ENCODE measurements at places on chromosomes 2 and 18.

DNA sequence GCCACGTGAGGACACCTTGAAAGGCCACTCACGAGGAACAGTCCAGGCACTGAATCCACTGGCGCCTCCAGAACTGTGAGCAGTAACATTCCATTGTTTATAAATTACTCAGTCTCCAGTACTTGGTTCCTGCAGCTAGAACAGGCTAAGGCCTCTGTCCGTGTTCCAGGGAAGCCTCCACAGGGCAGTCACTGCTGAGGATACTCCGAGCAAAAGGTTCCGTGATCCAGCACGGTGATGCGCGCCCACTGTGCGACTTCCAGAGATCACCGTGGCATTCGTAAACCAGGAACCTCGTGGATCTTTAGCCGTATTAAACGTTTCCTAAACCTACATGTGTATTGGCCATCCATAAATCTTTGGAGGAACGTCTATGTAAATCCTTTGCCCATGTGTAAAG is 51.5 kb upstream of the SALL3 start:
- no peaks in the 10 kb centered on the region for H3K27me3 ChIP-seq
- no peaks in the 10 kb centered on the region for H3K36me3 ChIP-seq
- H3K4me1 ChIP-seq = no peaks in the 10 kb centered on the region

- no peak overlapping the region for H3K27ac ChIP-seq
- no peak overlapping the region for H3K4me3 ChIP-seq
- no peak for DNase-seq
Measured at GRCh38 chr18:79489899-79490625, 94.3 kb downstream of the NFATC1 start.

- H3K27me3 ChIP-seq = peaks cover 10% of the 10 kb centered on the region
- H3K4me3 ChIP-seq = no peak overlapping the region
- no peaks in the 10 kb centered on the region for H3K36me3 ChIP-seq
- DNase-seq = no peak
Measured at GRCh38 chr2:67528320-67528719, 131.2 kb downstream of the ETAA1 start.

GRCh38 chr18:8826971-8827370 is 121.6 kb downstream of the MTCL1 start:
- H3K36me3 ChIP-seq = peaks cover 2% of the 10 kb centered on the region
- H3K4me3 ChIP-seq = no peak overlapping the region
- H3K27me3 ChIP-seq = peaks cover 19% of the 10 kb centered on the region
- no peak for DNase-seq
- no peak overlapping the region for H3K27ac ChIP-seq
- H3K4me1 ChIP-seq = no peaks in the 10 kb centered on the region

GRCh38 chr18:51852681-51853080 is 487.3 kb upstream of the DCC start:
- no peak for DNase-seq
- H3K4me1 ChIP-seq = no peaks in the 10 kb centered on the region
- no peak overlapping the region for H3K4me3 ChIP-seq
- H3K27me3 ChIP-seq = no peaks in the 10 kb centered on the region

DNA sequence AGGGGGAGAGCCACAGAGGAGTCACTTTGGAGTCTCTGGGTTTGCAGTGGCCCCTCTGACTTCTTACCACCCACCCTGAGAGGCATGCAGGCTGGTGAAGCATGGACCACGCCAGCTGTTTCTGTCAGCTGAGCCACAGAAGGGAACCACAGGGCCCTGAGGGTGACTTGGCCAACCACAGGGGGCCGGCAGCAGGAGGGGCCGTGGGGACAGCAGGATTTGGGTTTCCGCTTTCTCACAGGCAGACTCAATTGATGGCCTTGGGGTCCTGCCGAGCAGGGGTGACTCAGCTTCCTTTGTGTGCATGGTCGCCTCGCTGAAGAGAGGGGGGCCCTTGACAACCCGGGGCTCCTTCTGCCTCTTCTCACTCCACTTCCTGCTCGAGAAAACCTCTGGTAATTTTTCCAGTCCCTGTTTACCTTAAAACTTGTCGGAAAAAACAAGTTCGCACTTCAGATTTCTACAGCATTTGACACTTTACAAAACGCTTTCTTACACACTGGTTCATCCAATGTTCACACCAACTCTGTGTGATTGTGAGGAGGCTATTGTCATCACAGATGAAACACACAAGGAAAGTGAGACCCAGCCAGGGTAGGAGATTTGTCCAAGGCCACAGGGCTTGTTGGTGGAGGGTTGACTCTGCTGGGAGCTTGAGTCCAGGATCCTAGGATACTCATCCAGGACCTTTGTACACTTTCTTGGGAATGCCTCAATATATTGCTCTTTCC is 311.2 kb downstream of the LPIN1 start:
- H3K27ac ChIP-seq = peak overlapping the region; percentile 31
- H3K27me3 ChIP-seq = peaks cover 8% of the 10 kb centered on the region
- peaks cover 56% of the 10 kb centered on the region for H3K4me1 ChIP-seq
- peak overlapping the region; percentile 29 for H3K4me3 ChIP-seq
- peak; percentile 21 for DNase-seq

GRCh38 chr2:169561364-169561763 is 12.3 kb downstream of the FASTKD1 start:
- H3K27me3 ChIP-seq = no peaks in the 10 kb centered on the region
- H3K36me3 ChIP-seq = peaks cover 20% of the 10 kb centered on the region
- H3K27ac ChIP-seq = no peak overlapping the region
- H3K4me1 ChIP-seq = no peaks in the 10 kb centered on the region
- no peak for DNase-seq

- H3K27me3 ChIP-seq = no peaks in the 10 kb centered on the region
- H3K4me3 ChIP-seq = no peak overlapping the region
- H3K4me1 ChIP-seq = peaks cover 25% of the 10 kb centered on the region
- H3K27ac ChIP-seq = peak overlapping the region; percentile 91
Measured at GRCh38 chr2:174780191-174780840, 16.0 kb upstream of the CHRNA1 start.

DNA sequence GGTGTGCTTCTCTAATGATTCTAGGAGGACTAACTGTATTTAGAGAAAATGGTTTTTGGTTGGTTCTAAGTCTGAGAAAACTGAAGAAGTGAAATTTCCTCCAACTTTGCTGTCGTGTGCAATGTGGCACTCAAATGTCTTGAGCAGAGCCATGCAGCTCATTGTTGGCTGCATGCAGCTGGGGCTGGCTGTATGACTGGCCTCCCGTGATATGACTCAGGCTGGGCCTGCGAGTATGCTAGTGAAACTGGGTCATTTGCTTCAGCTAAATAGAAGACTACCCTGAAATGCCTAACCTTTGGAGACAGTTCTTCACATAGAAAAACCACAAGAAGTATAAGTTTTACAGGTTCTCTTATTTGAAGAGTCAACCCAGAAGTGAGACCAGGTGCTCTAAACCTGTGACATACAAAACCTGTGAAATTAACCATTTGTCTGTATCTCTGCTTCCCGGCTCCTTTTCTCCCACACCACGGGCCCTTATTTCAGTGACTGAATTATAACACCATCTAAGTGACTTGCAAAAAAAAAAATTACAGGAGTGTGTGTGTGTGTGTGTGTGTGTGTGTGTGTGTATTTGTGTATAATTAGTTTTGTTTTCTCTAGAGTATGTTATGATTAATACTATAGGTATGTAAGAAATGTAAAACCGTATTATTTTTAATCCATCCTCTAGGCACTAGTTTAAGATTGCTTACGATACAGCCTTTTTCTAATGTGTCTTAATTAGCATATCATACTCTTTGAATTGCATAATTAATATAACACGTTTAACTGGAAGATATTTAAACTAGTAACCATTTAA is 15.9 kb downstream of the POLI start:
- no peak for DNase-seq
- peaks cover 24% of the 10 kb centered on the region for H3K36me3 ChIP-seq
- no peaks in the 10 kb centered on the region for H3K27me3 ChIP-seq

DNA sequence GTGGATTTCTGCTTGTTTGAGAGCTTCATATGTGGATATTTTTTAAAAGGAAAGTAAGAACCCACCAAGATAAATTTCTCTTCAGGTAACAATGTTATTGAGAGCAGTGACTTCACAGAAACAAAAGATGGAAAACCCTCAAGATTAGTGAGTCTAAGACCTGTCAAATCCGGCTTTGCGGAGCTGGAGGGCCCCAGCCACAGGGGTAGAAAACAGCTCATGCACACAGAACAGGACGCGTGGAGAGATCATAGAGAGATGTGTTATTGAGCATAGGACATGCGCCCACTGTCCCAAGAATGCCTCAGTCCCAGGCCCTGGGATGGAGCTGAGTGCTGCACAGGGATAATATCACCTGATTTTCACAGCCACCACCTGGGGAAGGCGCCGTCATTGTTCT is 21.3 kb downstream of the EDAR start:
- peaks cover 8% of the 10 kb centered on the region for H3K27me3 ChIP-seq
- DNase-seq = no peak
- no peak overlapping the region for H3K4me3 ChIP-seq
- H3K27ac ChIP-seq = no peak overlapping the region
- H3K36me3 ChIP-seq = peaks cover 1% of the 10 kb centered on the region
